Posterior cingulate gyrus (tissue), 11 donors: ENCODE measurements at places on chromosomes 7 and 10.

DNA sequence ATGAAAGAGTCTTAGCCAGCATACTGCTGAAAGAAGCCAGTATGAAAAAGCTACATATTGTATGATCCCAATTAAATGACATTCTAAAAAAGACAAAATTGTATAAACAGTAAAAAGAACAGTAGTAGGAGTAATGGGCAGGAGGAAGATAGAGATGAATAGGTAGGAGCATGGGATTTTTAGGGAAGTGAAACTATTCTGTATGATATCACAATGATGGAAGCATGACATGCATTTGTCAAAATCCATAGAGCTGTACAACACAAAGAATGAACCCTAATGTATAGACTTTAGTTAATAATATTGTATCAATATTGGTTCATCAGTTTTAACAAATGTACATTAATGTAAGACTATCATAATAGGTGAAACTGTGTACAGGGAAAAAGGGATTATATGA, 147.9 kb downstream of the IMMP2L start:
- no peak for DNase-seq

- DNase-seq = no peak
Measured at GRCh38 chr7:50068850-50069551, 24.0 kb downstream of the ZPBP start.

DNA sequence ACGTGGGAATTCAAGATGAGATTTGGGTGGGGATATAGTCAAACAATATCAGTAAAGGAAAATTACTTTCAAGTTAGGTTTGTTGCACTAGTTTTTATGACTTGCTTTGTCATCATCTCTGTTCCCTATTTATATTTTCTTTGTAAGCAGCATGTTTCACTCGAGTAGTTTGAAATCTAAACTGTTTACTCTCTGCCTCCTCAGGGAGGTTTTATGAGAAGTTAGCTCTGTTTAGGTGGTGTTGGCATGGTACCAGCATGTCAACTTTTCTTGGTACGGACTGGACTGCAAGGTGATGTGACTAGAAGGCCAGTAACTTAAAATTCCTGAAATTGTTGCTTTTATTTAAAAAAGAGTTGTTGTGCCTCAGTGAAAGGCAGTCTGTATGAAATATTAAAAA, 59.2 kb upstream of the MTPN start:
- no peak for DNase-seq

DNA sequence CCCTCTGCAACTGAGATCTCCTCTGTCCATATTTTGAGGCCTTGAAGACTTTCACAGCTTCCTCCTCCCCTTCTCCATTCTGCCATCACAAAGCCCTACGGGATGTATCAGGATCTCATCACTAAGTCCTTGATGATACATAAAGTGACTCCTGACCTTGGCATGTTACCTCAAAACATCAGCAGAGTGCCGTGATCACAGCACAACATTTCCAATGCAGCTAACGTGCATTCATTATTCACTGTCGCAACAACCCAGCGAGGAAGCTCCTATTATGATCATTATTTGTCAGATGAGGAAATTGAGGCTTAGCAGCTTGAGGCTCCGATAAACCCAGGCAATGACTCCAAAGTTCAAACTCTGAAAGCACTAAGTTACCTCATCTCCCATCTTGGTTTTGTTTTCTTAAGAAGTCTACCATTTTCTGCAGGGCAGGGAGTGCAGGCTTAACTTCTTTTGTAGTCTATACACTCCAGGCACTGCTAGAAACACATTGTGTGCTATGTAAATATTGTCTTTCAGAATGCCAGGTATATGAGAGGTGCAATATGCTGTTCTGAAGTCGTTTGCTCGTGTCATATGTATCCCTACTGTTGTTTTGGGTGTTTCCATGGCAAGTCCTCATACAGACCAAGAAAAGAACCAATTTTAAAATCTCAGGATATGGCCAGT, 80.6 kb upstream of the C1QL3 start:
- DNase-seq = no peak

DNA sequence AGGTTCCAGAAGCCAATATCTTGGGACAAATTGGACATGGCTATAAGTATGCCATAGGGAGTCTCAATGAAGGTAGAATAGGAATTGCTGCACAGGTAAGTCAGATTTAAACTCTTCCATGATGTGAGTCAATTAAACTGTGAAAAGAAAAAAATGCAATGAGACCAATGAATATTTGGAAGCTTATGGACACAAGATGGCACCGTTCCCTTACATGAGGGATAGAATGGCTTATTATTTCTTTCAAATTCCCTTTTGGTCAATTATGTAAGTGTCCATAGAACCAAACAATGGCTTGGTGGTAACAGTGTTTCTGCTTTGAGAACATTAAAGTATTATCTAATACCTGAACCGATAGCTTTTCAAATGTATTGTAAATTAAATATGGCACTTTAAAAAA, 35.6 kb downstream of the ACADSB start:
- DNase-seq = no peak

DNA sequence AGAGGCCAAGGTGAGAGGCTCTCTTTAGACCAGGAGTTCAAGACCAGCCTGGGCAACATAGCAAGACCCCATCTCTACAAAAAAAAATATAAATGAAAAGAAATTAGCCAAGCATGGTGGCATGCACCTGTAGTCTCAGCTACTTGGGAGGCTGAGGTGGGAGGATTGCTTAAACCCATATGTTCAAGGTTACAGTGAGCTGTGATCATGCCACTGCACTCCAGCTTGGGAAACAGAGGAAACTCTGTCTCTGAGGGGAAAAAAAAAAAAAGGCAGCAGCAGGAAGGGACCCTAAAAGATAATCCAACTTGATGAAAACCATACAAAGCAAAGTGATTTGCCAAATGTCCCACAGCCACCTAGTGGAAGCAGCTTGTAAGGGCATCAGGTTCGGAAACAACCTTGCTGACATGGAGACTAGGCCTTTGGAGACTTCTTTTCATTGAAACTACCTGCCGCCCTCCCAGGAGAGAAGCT, 15.6 kb upstream of the PBLD start:
- peak; percentile 20 for DNase-seq

DNA sequence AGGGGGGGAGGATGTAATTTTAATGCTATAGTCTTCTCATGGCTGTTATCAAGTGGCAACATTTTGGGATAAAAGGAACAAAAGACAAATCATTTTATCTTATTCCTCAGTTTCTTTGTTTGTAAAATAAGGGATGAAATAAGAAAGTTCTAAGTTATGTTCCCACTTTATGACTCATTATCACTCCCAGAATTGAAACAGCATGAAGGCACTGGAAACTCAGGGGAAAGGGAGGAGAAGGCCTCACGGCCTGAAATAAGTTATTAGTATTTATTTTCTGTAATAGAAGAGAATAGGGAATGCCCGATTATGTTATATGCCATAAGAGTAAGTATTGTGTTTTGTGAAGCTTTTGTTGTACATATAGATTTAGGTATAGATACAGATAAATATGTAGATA, 85.0 kb upstream of the NAMPT start:
- DNase-seq = no peak

DNA sequence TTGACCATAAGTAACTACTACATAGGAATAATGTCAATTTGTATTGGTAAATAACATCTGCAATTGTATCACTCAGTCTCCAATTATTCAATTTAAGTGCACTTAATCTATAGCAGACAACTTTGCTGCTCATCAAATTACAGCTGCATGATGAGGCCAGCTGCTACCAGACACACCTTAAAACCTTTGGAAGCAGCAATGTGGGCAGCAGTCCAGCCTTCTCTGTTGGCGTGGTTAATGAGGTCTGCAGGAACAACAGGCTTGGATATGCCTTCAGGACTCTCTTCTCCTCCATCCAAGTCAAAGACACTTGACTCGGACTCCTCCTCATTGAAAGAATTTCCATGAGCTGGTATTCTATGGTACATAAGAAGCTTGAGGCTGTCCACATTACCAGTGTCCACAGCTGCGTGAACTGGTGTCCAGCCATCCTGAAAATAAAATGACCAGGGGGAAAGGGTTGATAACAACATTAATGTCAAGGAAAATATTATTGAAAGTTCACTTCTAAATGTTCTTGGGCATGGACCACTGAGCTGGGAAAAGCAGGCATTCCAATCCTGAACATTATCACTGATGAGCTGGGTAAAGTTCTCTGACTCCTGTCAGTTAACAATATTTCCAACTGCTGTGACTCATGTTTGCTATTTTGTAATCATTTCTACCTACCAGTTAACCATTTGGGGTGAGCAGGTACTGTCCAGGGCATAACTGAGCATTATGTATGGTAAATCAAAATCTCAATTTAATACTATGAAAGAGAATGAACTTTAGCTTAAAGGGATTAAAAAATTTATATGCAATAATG, 95.7 kb downstream of the CTTNBP2 start:
- DNase-seq = no peak

DNA sequence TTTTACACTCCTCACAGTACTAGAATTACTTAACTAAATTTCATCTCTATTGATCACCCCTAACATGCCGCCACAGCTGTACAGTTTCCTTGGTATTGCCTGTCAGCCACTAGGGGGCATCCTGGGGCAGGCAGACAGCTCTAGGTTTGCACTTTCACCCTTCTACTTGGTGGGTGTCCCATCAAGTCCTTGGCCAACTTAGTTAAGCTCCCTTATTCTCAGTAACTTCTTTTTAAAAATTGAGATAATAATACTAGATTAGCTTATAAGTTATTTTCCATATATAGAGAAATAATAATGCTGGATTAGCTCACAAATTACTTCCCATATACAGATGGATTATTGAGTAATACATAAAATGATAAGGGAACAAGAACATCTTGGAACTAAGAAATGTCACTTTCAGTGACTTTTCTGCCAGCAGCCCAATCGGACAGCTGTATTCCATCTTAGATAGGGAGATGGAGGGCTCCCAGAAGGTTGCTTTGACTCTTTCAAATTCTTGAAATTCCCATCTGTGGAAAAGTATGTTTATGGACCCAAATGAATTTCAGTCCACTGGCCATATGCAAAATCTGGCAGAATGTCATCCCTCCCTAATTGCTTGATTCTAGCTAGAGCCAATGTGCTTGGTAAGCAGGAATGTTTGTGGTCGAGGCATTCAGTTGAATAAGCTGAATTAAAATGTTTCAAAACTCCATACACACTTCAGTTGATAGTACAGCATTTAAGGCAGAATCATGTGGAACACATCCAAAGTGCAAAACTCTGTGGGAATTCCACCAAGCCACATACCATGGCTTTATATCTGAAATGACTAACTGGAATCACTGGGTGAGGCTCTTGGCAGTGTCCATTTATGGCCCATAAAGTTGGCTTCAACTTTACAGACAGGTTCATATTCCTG, 309.7 kb downstream of the CSTF2T start:
- DNase-seq = no peak

DNA sequence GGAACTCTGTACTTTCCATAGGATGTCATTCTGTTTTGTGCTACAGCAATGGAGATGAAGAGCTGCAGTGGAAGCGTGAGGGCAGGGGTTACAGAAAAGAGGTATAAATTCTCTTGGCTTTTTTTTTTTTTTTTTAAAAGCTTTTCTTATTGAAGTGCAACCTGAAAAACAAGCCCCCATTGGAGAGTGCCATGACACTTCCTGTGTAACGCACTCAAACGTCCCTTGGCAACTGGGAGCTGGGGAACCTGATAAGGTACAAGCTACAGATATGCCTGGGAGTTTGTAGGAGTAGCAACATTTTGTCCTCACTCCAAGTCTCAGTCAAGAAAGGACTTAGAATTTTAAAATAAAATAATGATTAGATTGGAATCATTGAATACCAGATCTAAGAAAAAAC, 512.1 kb downstream of the RPS24 start:
- DNase-seq = no peak

- DNase-seq = no peak
Measured at GRCh38 chr10:61971003-61971325, 69.5 kb downstream of the ARID5B start.

- DNase-seq = no peak
Measured at GRCh38 chr10:5434017-5434753, 21.8 kb downstream of the NET1 start.

DNA sequence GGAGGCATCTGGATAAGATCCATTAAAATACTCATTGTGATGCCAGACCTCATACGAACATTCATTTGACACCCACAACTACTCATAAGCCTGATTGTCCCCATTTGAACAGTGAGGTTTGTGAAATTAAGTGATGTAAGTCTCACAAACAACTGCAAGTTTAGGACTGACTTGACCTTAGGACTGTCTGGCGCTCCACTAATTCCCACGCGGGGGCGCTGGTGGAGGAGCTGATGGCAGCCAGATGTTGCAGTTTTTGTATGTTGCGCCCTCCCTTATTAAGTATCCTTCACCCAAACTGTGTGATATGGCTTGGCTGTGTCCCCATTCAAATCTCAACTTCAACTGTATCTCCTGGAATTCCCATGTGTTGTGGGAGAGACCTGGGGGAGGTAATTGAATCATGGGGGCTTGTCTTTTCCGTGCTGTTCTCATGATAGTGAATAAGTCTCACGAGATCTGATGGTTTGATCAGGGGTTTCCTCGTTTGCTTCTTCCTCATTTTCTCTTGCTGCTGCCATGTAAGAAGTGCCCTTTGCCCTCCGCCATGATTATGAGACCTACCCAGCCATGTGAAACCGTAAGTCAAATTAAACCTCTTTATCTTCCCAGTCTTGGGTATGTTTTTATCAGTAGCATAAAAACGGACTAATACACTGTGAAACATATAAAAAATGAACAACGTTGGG, 20.3 kb upstream of the TIAL1 start:
- no peak for DNase-seq

DNA sequence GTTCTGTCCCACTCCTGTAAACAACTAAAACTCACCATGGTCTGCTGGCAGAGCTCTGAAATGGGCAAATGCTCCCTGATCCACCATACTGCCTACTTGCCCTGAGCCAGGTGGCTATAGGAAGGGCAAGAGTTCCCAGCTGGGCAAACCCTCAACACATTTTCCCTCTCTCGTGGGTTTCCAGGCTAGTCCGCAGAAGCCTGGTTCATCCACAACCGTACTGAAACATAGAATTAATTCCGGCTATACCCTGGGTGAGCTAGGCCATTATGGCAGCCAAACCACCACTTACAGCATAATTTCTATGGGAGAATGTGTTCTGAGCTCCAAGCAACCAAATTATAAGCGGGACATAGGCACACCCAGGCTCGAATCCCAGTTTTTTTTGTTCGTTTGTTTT, 20.1 kb upstream of the DDIT4 start:
- no peak for DNase-seq

- DNase-seq = no peak
Measured at GRCh38 chr10:119782981-119783664, 57.3 kb downstream of the INPP5F start.

- no peak for DNase-seq
Measured at GRCh38 chr10:43863859-43864591, 215.3 kb upstream of the ZNF32 start.

DNA sequence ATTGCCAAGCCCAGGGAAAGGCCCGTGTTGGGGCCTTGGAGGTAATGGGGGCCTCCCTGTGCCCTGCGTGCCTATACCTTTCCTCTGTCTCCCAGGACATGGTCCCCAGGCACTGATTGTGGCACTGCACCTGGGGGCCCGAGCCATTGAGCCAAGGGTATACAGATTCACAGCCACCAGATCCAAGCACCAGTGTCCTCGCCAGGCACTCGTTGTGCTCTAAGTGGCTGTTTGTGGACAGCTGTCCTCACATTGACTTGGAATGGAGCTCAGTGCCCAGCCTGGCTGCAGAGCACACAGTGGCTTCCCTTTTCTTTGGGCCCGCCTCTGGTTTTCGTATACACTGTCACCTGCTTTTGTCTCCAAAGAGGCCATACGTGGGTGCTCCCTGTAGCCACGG, 72.0 kb upstream of the BTBD16 start:
- DNase-seq = no peak
